ENCODE measurements at places on chromosomes 3 and 15.

DNA sequence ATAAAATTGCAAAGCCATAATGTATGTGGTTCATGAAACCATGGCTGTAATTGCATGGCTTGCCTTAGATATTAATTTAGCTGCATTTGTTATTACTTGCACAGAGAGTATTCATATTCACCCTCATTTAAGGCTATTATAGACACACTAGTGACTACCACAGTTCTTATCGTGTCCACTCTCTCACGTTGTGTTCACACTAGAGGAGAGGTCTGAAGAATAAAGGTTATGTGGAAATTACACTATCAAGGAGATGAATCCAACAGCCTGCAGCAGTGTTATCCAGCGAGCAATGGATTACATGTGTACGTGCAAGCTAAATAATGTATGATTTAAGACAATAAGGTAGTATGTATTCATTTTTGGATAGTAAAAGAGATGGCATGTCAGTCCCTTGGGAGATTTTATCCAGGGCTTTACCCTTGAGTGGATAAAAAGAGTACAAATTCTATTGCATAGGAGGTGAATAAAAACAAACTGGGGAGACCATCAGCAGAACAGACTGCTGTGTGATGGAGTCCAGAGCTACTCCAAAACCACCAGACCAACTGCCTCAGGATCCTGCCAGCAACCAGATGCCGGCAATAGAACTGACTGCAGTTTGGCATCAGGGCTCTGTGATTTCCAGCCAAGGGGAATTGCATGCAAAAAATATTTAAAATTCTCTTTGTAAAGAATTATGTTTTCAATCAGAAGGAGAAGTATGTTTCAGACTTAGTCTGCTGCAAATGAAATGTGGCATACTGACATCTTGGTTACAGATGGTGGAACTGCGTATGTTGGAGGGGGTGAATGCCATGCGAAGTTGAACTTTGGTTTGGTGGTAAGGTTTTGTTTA lies 146.6 kb downstream of the RBMS3 start:
- no peaks in the 10 kb centered on the region for H3K36me3 ChIP-seq
- DNase-seq, result no peak
- no peak overlapping the region for H3K27ac ChIP-seq
- peaks cover 53% of the 10 kb centered on the region for H3K4me1 ChIP-seq

DNA sequence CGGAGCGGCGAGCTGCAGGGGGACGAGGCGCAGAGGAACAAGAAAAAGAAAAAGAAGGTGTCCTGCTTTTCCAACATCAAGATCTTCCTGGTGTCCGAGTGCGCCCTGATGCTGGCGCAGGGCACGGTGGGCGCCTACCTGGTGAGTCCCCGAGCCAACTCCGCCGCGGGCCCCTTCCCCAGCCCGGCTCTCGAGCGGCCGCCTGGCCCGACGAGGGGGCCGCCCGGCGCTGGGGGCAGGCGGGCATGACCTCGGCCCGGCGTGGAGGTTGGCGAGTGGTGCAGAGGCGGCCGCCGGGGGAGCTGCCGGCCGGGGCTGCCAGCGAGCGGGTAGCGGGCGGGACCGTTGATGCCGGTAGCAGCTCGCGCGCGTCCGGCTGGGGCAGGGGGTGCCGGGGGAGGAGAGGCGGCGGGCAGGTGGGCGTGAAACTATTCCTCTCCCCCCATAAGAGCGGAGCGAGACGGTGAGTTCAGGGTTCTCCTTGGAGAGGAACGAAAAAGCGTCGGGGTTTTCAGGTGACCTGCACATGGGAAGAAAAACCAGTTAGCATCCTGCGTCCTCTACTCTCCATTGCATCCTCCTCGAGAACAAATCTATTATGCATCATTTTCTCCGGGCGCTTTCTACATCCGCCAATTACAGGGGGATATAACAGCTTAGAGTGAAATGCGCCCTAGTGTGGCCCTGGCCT lies 585 bp downstream of the SLCO3A1 start:
- H3K4me3 ChIP-seq, result peak overlapping the region; percentile 83
- DNase-seq, result peak; percentile 92
- no peaks in the 10 kb centered on the region for H3K27me3 ChIP-seq
- H3K36me3 ChIP-seq, result peaks cover 3% of the 10 kb centered on the region
- peaks cover 51% of the 10 kb centered on the region for H3K4me1 ChIP-seq
- H3K27ac ChIP-seq, result peak overlapping the region; percentile 96

- H3K4me3 ChIP-seq, result no peak overlapping the region
- H3K4me1 ChIP-seq, result no peaks in the 10 kb centered on the region
- no peak overlapping the region for H3K27ac ChIP-seq
- H3K36me3 ChIP-seq, result no peaks in the 10 kb centered on the region
These were observed 28.8 kb upstream of the IGSF11 start for GRCh38 chr3:119063471-119063870.

GRCh38 chr3:48345946-48346572 lies 12.6 kb upstream of the SPINK8 start:
- no peaks in the 10 kb centered on the region for H3K4me1 ChIP-seq
- H3K36me3 ChIP-seq, result no peaks in the 10 kb centered on the region
- no peak for DNase-seq
- H3K27me3 ChIP-seq, result no peaks in the 10 kb centered on the region

DNA sequence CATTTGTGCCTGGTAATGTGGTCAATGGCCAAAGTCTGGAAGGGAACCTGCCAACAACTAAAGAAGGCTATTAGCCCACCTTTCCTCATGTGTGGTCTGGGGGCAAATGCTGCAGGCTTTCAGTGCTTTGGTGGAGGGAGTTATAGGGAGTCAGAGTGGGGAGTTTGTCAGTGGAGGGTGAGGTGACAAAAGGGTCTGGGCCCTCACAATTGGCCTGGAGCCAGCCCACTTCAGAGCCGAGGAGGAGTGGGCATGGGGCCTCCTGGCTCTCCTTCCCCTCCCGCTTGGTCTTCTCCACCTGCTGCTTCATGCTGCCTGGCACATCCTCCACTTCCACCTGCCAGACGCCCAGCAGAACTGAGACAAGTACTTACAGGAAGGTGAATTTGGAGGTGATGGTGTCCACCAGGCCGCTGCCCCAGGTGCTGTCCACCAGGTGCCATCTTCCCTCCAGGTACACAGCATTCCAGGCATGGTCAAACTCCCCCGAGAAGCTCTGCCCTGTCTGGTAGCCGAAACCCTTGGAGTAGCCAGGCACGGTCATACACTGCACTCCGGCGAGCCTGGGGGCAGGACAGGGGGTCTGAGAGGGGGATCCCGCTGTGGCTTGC lies 40.9 kb downstream of the KY start:
- H3K27me3 ChIP-seq, result no peaks in the 10 kb centered on the region
- DNase-seq, result peak; percentile 84
- no peak overlapping the region for H3K4me3 ChIP-seq
- H3K36me3 ChIP-seq, result peaks cover 4% of the 10 kb centered on the region
- peaks cover 9% of the 10 kb centered on the region for H3K4me1 ChIP-seq

GRCh38 chr15:62296756-62297507 lies 131.8 kb upstream of the C2CD4B start:
- no peaks in the 10 kb centered on the region for H3K36me3 ChIP-seq
- H3K4me3 ChIP-seq, result no peak overlapping the region
- no peak overlapping the region for H3K27ac ChIP-seq
- H3K27me3 ChIP-seq, result no peaks in the 10 kb centered on the region
- no peak for DNase-seq
- no peaks in the 10 kb centered on the region for H3K4me1 ChIP-seq

DNA sequence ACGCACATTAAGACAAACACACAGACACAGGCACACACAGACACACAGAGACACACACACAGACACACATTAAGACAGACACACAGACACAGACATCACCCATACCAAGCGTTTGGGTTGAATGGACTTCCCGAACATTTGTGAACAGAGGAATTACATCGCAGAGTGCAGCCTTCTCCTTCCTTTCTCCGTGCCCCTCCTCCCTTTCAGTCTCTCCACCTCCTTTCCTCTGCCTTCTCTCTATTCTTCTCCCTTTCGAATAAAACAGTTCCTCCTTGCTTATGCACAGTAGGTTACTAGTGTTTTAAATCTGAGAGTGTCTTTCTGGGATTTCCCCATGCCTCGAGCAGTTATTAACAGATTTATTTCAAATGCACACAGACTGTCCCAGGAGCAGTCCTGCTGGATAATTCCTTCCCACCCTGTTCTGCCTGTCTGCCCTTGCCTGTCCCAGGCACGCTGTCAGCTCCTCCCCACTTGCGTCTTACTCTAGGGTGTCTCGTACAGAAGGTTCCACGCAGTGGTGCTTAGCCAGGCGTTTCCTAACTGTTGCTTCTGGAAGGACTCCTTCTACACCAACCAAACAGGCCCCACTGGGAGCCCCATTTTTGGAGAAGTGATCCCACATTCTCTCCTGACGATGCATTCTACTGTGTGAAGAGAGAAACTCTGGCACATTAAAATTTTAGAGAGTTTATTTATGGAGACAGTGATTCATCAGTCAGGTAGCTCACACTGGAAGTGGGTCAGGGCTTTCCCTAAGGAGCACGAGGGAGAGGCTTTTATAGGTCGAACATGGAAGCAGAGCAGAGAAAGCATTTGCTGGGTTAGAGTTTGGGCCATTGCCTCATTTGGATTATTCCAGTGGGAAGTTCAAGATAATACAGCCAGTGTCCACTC lies 163.8 kb downstream of the SV2B start:
- H3K27ac ChIP-seq, result peak overlapping the region; percentile 80
- H3K27me3 ChIP-seq, result no peaks in the 10 kb centered on the region
- DNase-seq, result peak; percentile 94
- H3K4me1 ChIP-seq, result peaks cover 24% of the 10 kb centered on the region
- H3K36me3 ChIP-seq, result no peaks in the 10 kb centered on the region
- peak overlapping the region; percentile 28 for H3K4me3 ChIP-seq

- no peaks in the 10 kb centered on the region for H3K36me3 ChIP-seq
- no peak overlapping the region for H3K27ac ChIP-seq
- H3K4me1 ChIP-seq, result no peaks in the 10 kb centered on the region
- no peak overlapping the region for H3K4me3 ChIP-seq
- H3K27me3 ChIP-seq, result no peaks in the 10 kb centered on the region
- DNase-seq, result no peak
These were observed 179.4 kb downstream of the CD47 start for GRCh38 chr3:107911337-107912000.

GRCh38 chr3:79006077-79006476 lies 761.7 kb downstream of the ROBO1 start:
- H3K4me3 ChIP-seq, result no peak overlapping the region
- no peaks in the 10 kb centered on the region for H3K36me3 ChIP-seq
- H3K27ac ChIP-seq, result no peak overlapping the region
- H3K4me1 ChIP-seq, result no peaks in the 10 kb centered on the region

DNA sequence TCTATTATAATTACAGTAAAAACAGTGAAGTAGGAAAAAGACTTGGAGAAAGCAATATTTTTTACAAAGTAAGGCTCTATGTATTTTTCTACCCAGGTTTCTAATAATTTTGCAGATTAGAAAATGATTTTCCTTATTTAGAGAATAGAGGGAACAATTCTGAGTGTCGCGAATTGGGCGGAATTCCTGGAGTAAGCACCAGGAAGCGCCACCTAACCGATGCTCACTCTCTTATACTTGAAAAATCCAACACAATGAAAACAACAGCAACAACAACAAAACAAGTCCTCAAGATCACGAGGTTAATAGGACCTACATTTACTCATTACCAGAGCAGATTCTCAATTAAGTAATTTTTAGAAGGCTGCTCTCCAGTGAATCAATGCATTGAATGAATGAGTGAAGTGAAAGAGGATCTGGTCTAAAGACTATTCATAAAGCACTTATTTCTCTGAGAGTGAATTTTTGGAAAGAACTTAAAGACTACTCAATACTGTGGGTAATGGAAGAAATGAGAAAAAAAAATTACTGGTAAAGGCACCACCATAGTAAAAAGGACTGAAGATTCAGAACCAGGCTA lies 158.0 kb downstream of the MEIS2 start:
- peaks cover 8% of the 10 kb centered on the region for H3K36me3 ChIP-seq
- H3K4me1 ChIP-seq, result peaks cover 38% of the 10 kb centered on the region
- no peak overlapping the region for H3K4me3 ChIP-seq

- no peak for DNase-seq
- no peaks in the 10 kb centered on the region for H3K27me3 ChIP-seq
- H3K4me1 ChIP-seq, result peaks cover 34% of the 10 kb centered on the region
- no peak overlapping the region for H3K27ac ChIP-seq
- H3K36me3 ChIP-seq, result no peaks in the 10 kb centered on the region
These were observed 48.1 kb upstream of the MAP4 start for GRCh38 chr3:48064292-48064829.

DNA sequence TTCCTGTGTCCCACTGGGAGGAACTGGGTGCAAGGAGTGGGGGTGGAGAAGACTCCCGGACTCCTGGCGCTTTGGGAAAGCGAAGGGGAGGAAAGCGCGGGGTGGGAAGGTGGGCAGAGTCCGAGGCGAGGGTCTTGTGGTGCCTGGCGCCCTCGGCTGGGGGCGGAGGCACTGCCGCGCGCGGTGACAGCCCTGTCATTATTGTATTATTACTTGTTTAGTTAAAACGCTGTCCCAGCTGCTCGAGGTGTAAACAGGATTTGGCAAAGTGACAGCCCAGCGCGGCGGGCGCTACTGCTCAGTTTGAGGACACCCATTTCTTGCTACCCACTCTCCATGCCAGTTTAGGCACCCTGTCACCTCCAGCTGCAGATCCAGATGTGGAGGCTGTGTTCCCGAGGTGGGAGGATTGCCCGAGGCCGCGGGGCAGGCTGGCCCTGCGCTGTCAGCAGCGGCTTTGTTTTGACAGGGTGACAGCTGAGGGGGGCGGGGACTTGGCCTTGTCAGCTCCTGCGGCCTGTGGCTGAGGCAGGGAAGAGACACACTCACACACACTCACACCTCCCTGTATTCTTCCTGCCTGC lies 1.0 kb downstream of the KAT2B start:
- H3K4me1 ChIP-seq, result peaks cover 61% of the 10 kb centered on the region
- H3K27ac ChIP-seq, result peak overlapping the region; percentile 97
- no peaks in the 10 kb centered on the region for H3K36me3 ChIP-seq
- DNase-seq, result no peak
- peak overlapping the region; percentile 84 for H3K4me3 ChIP-seq

- peaks cover 56% of the 10 kb centered on the region for H3K36me3 ChIP-seq
- DNase-seq, result no peak
- no peaks in the 10 kb centered on the region for H3K27me3 ChIP-seq
- H3K4me1 ChIP-seq, result no peaks in the 10 kb centered on the region
- H3K27ac ChIP-seq, result no peak overlapping the region
- no peak overlapping the region for H3K4me3 ChIP-seq
These were observed 21.1 kb downstream of the DET1 start for GRCh38 chr15:88525418-88525817.

GRCh38 chr15:65476903-65477302 lies 40.6 kb downstream of the DPP8 start:
- no peaks in the 10 kb centered on the region for H3K4me1 ChIP-seq
- no peaks in the 10 kb centered on the region for H3K27me3 ChIP-seq
- no peak for DNase-seq
- H3K4me3 ChIP-seq, result no peak overlapping the region

GRCh38 chr3:33433843-33434242 lies 6.4 kb downstream of the UBP1 start:
- peaks cover 64% of the 10 kb centered on the region for H3K4me1 ChIP-seq
- H3K36me3 ChIP-seq, result no peaks in the 10 kb centered on the region
- H3K4me3 ChIP-seq, result no peak overlapping the region
- DNase-seq, result no peak
- no peaks in the 10 kb centered on the region for H3K27me3 ChIP-seq
- no peak overlapping the region for H3K27ac ChIP-seq

GRCh38 chr15:99478977-99479376 lies 86.8 kb upstream of the MEF2A start:
- no peaks in the 10 kb centered on the region for H3K36me3 ChIP-seq
- H3K27me3 ChIP-seq, result no peaks in the 10 kb centered on the region
- H3K27ac ChIP-seq, result no peak overlapping the region
- no peak for DNase-seq
- peaks cover 39% of the 10 kb centered on the region for H3K4me1 ChIP-seq

All from esophagus muscularis mucosa (tissue), 4 donors.